ENCODE measurements at places on chromosomes 16 and 17.
A peak's percentile ranks its signal among the peaks of the same experiment; 100 is the strongest.

GRCh38 chr17:57723427-57724025 lies 21.6 kb downstream of the CCDC182 start:
- DNase-seq, result no peak

DNA sequence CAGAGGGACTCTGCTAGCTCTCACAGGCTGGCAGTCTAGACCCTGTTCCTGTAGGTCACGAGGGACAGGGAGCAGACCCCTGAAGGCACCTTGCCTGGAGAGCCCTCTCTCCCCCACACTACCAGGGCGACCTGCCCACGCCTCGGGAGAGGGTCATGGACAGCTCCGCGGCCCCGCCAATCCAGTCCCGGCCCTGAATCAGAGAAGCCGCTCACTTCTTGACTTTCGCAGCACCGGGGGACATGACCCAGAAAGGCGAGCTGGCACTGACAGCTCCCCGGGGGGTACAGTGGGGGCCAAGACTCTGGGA lies 5.1 kb downstream of the KIFC3 start:
- no peak for DNase-seq

- peak; percentile 43 for DNase-seq
These were observed 192.8 kb downstream of the MAP2K6 start for GRCh38 chr17:69607162-69607834.

GRCh38 chr16:54197758-54198157 lies 88.8 kb downstream of the IRX3 start:
- DNase-seq, result no peak

DNA sequence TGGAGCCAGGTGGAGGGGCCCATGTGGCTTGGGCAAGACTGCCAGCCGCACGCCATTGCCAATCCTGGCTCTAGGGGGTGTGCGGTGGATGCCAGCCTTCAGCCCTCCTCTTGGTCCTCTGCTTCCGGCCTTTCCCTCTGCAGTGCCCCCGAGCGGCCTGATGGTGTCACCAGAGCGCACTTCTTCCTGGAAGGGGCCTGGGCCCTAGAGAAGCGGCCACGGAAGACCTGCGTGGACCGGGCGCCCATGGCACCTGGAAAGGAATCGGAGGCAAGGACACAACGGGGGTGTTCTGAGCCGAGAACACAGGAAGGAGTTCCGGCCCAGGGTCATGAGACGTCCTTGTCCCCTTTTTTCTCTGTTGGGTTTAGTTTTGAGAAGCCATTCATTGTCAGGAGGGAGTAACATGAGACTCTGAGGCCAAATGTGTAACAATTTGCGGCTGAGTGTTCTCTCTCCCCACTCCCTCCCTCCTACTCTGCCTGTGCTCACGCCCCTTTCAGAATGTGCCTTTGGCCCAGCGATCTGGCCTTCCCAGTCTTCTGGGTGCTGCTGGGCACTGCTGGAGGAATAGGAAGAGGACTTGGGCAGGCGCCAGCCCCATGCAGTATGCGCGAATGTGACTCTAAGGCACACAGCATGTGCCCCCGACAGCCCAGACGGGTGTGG lies 92.8 kb downstream of the IRX3 start:
- peak; percentile 49 for DNase-seq

DNA sequence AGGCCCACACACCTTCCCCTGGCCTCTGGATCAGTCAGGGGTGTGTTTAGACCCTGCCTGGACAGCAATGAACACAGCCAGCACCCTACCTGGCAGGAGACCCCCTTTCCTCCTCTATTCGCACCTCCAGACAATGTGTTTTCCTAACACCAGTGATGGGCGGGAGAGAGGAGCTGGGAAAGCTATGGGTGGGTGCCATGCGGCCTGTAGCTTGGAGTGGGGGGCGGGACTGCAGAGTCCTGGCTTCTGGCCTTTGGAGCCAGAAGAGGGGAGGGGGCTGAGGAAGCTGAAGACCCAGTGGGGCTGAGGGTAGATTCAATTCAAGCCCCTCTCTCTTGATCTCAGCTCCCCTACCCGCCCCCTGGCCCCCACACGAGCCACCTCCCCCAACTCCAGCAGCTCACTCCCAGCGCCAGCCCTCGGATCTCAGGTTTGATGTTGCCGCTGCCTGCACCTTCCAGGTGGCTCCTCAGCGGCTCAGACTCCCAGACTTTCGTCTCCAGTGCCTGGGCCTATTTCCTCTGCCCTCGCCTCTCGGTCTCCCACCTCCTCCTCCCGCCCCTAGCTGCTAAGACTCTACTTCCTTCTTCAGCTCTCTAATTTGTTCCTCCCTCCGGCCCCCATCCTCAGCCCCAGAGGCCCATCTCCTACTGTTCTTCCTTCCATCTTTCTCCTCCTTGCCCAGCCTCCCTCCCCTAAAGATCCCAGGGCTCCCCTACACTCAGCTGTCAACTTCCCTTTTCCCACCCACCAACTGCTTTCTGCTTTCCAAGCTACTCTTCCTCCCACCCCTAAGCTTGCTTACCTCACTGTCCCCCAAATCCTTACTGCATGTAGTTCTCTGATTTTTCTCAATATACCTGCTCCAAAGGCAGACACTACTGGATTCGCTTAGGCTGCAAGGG lies 6.8 kb upstream of the SP6 start:
- no peak for DNase-seq

DNA sequence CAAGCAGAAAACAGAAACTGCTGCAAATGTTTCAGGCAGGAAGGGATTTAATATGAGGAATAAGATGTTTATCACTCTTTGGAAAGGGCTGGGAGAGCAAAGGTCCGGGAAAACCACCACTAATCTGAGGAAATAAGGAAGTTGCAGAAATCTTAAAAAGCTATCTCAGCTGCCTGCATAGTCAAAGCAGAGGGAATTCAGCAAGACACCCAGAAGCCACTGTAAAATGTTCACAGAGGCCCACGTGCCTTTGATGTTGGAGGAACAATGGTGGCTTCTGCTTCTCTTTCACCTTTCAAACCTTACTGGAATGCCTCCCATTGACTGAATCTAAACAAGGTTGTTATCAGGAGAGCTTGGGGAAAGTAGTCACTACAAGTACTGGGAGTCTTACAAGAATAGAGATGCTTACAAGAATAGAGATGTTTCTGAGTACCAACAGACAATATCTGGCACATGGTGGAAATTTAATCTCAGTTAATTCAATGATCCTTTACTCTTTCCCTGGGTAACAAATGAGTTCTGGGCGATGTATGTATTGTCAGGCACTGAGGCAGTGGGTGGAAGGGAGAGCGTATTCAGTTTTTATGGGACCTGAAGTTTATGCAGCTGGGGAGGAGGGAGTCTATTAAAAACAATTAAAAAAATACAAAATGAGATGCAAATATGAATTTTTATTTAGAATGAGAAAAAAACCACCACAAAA lies 56.1 kb upstream of the MED13 start:
- no peak for DNase-seq

GRCh38 chr17:71286625-71287024 lies 834.2 kb upstream of the SOX9 start:
- DNase-seq, result no peak

GRCh38 chr17:38539386-38539785 lies 66.4 kb downstream of the SRCIN1 start:
- DNase-seq, result no peak

DNA sequence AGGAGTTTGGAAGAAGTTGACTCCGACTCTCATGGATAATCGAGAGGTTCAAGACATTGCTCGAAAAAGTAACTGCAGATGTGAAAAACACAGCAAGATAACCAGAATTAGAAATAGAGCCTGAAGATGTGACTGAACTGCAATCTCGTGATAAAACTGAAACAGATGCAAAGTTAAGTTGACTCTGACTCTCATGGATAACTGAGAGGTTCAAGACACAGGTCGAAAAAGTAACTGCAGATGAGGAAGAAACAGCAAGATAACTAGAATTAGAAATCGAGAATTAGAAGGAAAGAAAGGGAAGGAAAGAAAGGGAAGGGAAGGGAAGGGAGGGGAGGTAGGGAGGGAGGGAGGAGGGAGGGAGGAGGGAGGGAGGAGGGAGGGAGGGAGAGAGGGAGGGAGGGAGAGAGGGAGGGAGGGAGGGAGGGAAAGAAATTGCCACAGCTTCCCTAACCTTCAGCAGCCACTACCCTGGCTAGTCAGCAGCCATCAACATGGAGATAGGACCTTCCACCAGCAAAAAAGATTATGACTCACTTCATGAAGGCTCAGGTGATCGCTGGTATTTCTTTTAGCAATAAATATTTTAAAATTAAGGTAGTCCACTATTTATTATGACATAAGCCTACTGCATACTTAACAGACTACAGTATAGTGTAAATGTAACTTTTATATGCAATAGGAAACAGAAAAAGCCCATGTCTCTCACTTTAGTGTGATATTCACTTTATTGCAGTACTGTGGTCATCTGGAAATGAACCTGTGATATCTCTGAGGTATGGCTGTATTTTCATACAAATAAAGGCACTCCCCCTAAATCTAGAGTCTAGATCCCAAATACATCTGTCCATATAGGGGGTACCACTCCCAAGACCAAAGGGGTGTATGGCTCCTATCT lies 68.3 kb downstream of the KANSL1 start:
- DNase-seq, result no peak

DNA sequence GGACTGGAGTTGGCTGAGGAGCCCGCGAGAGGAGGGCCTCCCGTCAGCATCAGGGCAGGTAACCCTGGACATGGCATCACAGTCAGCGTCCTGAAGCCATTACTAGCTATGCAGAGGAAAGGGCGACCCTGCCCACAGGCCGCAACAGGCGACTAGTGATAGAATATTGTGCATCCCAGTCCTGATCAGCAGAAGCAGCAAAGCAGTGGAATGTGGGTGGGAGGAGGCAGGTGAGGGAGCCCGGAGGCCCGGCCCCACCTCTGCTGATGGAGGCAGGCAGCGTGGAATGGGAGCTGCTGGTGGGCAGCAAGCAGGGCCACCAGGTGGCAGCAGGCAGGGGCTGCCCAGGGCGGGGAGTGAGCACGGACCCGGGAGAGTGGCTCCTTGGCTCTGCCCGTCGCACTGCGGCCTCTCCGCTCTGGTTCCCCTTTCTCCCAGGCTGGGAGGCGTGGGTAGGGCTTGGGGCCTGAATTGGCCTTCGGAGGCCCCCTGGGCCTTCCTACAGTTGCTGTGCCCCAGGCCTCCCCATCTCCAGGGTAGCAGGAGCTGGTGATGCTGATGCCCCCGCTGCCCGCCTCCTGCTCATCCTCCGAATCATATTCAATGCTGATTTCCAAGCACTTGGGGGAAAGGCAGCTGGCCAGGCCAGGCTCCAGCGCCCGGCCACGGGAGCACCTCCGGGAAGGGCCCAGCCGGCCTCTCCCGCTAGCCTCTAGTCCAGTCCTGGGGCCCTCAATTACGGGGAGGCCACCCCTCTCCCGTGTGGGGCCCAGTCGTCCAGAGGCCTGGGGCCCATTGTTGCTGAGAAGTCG lies 20.2 kb downstream of the TSPOAP1 start:
- no peak for DNase-seq

- no peak for DNase-seq
These were observed 258.2 kb upstream of the TNRC6C start for GRCh38 chr17:77700165-77700881.

DNA sequence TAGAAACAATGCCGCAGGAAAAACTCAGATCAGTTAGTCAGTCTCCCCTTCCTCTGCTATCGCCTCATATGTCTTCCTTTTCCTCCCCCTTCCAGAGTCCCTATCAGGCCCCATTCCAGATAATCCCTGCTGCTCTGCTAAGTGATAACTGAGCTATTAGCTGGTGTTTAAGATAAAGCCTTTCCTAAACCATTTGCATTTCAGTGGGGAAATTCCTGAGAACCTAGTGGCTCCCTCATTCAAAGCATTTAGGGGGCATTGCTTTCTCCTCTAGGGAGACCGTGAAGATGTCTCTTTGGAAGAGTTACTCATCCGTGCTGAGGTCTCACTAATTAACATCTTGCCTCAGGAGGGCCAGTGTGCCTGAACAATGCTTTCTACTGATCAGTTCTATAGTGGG lies 401.6 kb downstream of the NPIPA7 start:
- DNase-seq, result no peak

DNA sequence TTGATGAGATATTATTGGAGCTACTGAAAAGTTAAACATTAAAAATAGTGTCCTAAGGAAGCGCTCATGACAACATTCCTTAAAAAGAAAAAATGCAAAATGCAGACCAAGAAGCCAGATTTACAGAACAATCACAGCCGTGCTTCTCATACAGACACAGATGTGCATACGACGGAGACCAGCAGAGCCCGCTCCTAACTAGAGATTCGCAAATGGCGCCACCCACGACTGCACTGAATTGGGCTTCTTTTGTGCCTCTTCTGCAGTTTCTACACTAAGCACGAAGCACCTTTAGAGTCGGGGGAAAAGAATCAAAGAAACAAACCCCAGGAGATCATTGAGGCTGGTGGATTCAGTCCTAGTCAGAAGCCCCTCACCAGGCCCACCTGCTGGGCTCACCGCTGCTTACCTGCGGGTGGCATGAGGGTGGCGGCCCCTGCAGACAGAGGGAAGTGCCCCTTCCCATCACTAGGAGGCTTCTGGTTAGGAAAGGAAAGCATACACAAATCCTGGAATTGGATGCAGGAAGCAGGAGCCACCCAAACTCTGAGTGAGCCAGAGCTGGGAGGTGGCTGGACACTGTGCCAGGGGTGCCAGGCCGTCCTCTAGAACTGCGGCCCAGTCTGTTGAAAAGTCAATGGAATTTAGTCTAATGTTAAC lies 64.9 kb upstream of the CHMP6 start:
- DNase-seq, result no peak

DNA sequence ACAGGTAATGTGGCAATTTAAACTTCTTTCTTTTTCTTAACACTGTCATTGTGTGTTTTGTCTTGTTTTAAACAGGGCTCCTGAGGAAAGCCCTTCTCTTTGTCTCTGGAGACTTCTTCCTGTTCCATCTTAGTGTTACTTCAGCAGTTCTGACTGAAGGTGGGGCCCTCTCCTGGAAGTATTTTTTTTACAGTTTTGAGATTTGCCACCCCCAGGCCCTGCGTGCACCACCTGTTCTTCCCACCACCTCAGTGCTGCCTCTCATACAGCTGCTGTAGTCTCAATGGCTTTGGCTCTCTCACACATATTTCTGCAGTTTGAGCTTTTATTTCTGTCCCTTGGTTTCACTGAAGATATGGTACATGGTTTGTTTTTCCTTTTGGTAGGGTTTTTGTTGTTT lies 52.5 kb upstream of the ALDH3A1 start:
- no peak for DNase-seq

DNA sequence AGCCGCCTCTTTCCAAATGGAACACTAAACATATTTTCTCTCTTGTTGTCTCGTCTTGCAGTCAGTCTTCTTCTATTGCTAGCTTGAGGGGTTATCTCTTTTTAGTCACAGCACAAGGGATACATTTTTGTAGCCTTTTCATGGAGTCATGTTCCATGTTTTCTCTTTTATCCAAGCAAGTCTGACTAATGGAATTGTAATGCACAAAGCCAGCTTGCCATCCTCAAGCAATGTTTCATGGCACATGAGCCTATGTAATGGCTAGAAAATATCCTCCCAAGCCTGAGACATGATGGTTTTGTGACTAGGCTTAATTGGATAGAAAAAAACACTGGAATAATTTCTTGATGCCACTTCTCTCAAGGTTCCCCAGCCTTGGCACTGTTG lies 414.6 kb upstream of the GOT2 start:
- no peak for DNase-seq

- no peak for DNase-seq
These were observed 51.4 kb downstream of the WSB1 start for GRCh38 chr17:27345141-27345904.

- DNase-seq, result no peak
These were observed 2.0 kb downstream of the SOCS3 start for GRCh38 chr17:78357672-78358537.

GRCh38 chr17:27893841-27894503 lies 807 bp upstream of the LYRM9 start:
- DNase-seq, result no peak

- no peak for DNase-seq
These were observed 61.1 kb downstream of the PECAM1 start for GRCh38 chr17:64329588-64329987.

Data from frontal cortex (tissue), 4 donors.